ENCODE measurements at places on chromosomes 2 and 18.

DNA sequence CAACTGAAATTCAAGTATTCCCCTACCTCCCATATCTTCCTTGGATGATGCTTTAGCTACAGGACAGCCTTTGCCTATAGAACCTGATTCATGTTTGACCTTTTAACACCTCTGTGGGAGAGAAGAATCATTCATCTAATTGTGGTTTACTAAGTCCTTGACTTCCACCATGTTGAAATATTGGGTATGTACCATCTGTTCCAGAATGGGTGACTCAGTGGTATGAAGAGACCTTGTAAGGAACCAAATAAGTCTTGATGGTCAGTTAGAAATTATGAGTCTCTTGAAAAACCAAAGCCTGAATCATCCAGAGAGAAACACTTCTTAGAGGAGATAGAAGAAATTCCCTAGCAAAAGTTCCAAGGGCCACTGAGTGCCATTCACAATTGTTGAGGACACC lies 27.5 kb downstream of the STAMBP start:
- peak; percentile 98 for DNase-seq

GRCh38 chr18:13463526-13464210 lies 245.1 kb downstream of the LDLRAD4 start:
- no peak for DNase-seq

DNA sequence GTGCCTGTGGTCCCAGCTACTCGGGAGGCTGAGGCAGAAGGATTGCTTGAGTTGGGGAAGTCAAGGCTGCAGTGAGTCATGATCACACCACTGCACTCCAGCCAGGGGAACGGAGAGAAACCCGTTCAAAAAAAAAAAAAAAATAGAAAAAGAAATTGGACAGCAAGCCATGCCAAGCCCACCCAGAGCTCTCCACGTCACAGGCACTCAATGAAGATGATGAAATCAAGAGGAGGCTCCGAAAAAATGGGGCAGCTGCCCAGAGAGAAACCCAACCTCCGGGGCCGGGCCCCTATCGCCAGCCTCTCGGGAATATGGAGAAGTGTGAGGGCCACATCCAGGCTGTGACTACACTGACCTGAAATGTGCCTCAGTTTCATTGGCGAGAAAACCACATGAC lies 40.0 kb downstream of the BIN1 start:
- DNase-seq = peak; percentile 55

DNA sequence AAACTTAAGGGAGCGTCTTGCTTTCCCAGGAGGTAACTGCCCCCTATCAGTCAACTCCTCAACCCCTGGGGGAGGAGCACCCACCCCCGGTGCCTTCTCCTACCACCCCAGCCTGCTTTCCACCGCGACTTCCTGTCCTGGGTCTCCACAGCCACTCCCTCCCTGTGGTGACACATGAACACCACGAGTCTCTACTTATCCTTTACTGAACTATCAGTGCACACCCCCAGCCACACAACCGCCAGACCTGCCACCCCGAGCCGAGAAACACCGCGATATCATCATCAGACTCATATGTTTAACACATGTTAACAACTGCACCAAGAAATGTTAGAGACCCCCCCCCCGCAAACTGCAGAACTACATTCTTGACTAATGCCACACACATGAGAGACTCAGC lies 43.3 kb downstream of the LONRF2 start:
- DNase-seq = peak; percentile 39

GRCh38 chr2:16911746-16912145 lies 246.1 kb upstream of the CYRIA start:
- DNase-seq = no peak

DNA sequence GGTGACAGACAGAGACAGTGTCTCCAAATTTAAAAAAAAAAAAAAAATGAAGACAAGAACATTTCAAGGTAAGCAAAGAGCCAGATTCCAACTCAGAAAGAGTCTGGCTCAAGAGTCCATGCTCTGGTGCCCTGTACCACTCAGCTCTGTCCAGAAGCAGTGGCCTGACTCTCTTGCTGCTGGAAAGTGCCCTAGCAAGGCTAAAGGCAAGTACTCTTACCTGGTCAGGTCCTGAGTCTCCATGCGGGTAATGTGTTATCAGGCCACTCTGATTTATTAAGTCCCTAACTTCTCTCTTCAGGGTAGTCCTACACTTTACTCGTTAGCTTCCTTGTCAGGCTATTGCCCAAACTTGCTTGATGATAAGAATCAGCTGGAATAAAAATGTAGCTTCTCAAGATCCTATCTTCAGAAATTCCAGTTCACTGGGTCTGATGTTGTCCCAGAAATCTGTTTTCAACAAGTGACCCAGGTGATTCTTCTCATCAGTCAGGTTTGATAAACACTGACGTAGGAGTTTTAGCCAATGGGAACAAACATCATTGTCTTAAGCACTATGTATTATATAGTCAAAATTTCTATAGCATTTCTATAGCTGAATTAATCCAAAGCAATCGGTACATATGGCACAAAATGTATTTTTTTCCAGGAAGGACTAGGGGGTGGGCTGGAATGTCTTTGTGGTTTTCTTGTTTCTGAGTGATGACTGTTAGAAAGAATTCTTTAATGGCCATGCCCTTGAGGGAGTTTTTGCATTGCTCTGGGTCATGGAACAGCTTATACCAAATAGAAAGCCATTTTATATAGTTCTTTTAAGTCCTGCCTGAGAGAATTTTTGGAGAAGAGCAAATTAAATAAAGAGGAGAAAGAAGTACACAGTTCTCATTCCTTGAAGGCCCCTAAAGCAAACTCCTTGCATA lies 139.9 kb upstream of the DNMT3A start:
- peak; percentile 82 for DNase-seq

DNA sequence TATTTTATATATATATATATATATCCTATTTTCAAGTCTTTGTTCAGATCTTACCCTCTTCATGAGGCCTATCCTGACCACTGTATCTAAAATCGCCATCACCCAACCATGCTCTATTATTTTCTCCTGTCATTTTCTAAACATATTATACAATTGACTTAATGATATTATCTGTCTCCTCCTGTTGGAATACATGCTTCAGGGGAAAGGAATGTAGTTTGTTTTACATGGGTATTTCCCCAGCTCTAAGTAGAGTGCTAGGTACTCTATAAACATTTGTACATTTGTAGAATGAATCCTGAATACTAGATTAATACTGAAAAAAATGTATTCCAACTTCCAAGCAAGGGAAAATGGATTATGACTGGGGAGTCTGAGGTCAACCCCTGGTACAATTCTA lies 26.2 kb downstream of the TTC21B start:
- no peak for DNase-seq

DNA sequence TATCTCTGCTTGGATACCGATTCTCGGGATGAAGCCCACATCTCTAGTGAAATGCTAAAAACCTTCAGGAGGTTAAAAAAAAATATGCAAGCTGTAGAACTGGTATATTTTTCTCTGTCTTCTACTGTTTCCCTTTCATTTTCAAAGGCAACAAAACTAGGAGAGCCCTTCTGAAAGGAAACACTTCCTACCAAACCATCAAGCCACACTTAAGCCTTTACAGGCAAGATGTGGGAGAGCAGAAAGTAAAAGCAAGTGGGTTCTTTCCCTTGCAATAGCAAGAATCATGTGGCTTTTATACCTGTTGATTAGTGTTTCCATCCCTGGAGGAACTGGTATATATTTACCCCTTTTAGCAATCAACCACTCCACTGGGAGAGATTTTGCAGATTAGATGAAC lies 147.9 kb upstream of the ACAA2 start:
- DNase-seq = no peak

- peak; percentile 21 for DNase-seq
Observed at GRCh38 chr2:64462940-64463700, 9.2 kb downstream of the LGALSL start.

- peak; percentile 70 for DNase-seq
Observed at GRCh38 chr2:74238879-74239278, 40.5 kb downstream of the MTHFD2 start.

DNA sequence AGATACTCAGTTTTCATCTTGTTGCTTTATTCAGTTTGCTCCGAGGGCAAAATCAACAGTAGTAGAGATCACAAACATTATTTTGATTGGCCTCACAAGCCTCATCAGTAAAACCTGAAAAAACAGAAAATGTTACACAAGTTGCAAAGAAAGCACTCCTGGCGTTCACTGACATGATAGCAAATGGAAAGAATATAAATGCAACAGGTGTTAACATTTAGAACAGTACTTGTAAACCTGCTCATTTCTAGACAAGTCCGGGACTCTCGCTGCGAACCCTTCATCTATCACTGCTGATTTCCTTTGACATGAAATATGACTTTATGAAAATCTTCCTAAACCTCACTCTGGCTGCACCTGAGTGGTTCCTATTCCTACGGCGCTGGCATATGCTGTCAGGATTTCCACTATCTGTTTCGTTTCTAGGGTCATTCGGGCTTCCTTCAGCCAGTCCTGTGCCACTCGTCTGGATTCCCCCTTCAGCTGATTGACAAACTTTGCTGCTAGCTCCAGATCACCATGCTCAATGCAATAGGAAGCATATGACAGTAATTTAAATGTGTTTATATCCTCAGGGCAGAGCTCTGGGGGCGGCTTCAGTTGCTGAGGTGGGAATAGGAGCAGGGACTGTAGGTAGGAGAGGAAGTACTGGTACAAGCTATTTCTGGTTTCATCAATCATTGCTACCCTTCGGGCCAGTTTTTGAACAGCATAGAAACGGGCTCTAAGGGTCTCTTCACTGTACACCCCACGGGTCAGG lies 38.1 kb downstream of the PTCD3 start:
- no peak for DNase-seq

DNA sequence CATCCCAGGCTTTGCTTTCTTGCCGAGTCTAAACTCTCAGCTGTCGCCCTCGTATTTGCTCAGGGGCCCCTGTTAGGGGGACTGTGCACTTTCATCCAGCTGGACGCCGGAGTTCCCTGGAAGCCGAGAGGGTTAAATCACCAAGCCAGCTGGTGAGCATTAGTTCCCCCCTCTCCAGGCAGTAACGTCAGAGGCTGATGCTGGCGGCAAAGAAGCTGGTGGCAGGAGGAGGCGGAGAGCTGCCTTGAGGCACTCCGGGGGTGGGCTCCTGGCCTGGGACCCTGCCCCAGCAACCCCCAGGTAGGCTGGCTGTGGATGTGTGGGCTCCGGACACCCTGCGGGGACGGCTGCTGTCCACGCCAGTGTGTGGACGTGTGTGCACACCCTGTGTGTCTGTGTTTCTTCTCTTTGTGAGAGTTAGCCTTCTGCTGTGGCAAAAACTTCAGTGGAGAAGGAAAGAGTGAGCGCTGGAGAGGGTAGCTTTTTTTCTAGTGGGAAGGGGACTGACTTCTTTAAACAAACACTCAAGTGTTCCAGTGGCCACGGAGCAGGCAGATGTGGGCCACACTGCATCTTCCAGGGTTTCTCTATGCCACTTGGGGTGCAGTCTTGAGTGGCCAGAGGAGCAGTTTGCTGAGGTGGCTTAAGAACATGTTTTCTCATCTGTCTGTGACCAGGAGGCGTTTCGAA lies 84.7 kb downstream of the GLI2 start:
- DNase-seq = peak; percentile 85

GRCh38 chr2:10211844-10212422 lies 89.4 kb downstream of the RRM2 start:
- no peak for DNase-seq

GRCh38 chr2:176193048-176193447 lies 4.6 kb downstream of the HOXD1 start:
- DNase-seq = no peak

GRCh38 chr2:118706371-118706770 lies 141.1 kb downstream of the EN1 start:
- DNase-seq = no peak

DNA sequence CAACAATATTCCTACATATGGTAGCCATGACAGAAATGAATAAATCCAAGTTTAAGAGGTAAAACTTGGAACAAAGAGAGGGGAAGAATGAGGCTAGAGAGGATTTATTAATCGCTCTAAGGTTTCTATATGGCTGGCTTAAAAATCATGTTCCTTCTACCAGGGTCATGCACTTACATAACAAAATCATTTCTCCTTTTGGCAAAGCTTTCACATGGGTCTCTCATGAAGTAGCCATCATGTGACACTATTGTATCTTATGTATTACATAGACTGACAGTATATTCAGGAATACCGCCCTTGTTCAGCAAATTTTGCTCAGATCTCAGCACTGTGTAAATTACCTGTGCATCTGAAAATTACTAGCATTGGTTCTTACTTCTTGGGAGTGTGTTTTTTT lies 1554.5 kb upstream of the SLC39A10 start:
- DNase-seq = no peak

DNA sequence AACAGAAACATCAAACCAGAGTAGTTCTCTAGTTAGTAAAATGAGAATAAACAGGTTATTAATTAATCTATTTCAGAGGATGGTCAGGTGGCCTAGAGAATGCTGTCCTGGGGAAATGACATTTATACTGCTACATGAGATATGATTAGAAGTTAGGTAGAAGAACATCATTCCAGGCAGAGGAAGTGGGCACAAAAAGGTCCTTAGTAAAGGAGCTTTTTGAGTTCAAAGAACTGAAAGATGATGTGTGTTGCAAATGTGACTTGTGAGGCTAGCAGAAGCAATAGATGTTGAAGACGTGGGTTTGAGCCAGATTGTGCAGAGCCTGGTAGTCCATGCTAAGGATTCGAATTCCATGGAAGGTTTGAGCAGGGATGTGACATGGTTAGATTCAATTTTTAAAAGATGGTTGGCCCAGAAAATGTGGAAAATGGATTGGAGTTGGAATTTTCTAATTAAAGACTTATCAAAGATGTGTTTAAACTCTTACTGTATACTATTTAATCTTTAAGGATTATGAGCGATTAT lies 34.2 kb downstream of the RAB10 start:
- no peak for DNase-seq
